ENCODE measurements at places on chromosomes 2 and 18.

GRCh38 chr2:213087040-213087439 lies 64.4 kb downstream of the IKZF2 start:
- no peak for DNase-seq

DNA sequence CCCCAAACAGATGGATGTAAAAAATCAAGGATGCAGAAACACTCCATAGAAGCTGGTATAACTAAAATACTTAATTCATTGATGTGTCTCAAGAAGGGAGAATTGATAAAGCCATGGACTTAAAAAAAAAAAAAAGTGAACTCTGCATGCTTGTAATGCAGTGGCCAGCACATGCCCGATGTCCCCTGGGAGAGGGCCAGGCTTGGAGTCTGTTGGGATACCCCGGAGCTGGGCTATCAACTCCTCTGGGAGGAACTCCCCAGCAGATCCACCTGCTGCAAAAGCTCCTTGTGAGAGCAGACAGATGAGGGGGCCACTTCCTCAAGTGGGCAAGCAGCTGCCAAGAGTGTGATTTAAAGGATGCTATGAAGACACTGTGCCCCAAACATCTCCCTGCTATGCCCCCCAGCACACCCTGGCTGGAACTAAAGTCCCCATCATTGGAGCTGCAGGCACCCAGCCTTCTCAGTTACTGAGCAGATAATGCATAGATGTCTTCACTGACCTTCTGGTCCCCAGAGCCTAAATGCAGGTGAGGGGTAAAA lies 311.5 kb upstream of the ID2 start:
- no peak for DNase-seq

DNA sequence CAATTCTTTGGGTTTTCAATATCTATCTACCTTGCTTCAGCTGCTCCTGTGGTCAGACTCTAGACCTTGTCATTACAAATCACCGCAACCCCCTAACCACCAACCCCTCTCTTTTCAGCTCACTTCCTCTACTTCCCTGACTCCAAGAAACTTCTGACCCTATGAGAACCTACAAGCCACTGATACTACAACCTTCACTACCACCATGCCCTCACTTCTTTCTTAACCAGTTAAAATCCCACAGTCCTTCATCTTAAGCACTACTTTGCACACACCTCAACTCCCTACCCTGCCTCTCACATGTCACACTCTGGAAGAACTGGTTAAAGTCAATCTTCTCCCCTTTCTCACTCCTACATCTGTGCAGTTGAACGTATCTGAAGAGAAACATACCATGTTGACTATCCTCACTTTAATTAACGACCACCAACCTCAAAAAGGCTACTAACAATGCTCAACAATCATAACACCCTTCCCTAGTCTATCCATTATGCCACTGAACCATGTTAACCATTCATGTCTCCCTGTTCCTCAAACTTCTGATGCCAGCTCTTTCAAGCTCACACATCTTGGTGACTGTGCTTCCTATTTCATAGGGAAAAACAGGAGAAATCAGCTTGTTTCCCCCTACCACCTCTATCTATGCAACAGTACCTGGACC lies 12.6 kb downstream of the EIF2AK3 start:
- DNase-seq: no peak

DNA sequence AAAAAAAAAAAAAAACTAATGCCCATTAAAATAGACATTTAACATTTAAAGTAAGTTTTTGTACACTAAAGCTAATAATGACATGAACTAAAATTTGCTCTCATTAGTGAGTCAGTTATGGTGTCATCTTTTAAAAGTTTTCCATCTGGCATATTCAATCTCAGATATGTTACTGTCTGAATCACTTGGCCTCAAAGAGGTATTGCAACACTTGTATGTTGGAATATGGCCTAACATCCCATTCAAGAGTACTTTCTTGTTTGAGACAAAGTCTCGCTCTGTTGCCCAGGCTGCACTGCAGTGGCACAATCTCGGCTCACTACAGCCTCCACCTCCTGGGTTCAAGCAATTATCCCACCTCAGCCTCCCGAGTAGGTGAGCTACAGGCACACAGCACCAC lies 169.7 kb downstream of the TMEM163 start:
- peak; percentile 78 for DNase-seq

DNA sequence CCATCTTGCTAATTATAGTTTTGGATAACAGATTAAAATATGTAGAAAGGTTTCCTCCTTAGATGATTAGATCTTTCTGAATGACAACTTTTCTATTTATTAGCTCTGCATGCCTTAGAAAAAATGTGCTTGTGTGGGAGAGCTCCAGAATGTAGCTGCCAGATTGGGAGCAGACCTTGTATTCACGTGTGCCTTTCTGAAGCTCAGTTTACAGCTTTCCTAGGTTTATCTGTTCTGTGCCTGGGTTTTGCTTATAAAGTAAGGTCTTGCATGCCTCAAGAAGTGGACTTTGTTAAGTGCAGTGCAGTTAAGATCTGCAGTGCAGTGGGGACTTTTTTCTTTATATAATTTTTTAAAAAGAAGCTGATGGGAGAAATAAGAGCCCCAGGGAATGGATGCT lies 179.0 kb downstream of the DCC start:
- no peak for DNase-seq

GRCh38 chr2:37688771-37689468 lies 17.5 kb upstream of the CDC42EP3 start:
- DNase-seq: peak; percentile 61

DNA sequence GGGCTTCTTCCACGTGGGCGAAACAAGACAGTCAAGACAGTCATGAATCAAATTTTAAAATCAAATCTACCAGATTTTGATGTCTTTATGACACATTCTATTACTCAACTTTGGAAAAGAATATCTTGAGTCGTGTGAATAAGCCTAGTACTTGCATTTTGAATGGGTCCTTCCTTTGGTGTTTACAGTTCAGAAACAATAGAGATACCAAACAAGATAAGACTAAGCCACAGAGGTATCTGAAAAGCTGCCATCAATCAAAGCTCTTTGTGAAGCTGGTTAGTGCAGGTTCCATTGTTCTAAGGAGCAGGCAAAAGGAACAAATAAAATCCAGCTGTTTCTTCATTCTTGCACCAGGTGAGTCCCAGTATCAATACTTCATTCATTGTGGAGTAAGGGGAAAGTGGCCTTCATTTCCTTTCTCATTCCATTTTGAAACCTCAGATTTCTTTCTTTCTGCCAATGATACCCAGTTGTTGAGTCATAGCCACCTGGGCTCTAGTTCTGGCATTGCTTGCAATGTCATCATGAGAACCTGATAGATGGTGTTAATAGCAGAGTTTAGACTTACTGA lies 151.7 kb upstream of the L3MBTL4 start:
- DNase-seq: no peak

- peak; percentile 35 for DNase-seq
Observed at GRCh38 chr2:45337481-45337880, 273.6 kb downstream of the SRBD1 start.

GRCh38 chr2:173326806-173327205 lies 27.9 kb upstream of the CDCA7 start:
- peak; percentile 43 for DNase-seq

DNA sequence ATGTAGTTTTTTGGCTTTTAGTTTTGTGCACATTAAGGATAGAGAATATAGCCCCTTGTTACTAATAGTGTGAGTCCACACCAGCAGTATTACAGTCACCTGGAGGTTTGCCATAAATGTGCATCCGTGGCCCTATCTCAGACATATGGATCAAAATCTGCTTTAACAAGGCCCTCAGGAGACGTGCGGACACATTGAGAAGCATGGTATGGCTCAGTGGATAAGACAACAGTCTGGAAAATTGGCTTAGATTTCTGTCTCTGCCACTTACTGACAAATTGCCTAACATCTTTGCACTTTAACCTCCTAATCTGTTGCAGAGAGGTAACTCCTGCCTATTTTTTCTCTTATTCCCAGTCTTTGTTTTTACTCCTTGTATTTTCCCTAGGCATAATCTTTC lies 307.2 kb upstream of the DLGAP1 start:
- DNase-seq: no peak

DNA sequence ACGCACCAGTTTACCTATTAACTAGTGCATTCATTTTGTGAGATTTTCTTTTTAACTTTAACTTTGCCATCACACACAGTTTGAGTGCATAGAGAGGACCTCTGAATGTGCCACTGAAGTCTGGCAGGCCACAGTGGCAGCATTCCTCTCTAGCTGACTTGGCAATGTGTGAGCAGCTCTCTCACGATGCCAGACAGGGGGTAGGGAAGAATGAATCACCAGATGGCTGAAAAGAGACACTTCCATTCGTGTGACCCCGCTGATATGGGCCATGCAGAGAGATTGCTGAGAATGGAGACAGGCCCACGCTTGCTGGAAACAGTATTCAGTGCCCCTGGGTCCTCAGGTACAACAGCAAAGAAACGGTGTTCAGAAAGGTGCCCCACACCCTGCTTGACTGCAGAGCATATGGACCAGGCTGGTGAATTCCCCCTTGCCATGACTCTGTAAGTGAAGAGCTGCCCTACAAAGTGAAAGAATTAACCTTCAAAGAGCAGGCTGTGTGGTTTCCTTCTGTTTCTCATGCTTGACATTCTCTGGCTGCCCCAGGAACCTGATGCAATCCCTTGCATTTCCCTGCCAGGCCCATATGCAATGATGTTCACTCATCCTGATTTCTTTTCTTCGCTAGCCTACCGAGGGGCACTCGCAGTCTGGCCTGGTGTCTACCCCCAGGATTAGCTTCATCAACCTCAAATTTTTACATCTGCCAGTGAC lies 236.1 kb downstream of the CDH20 start:
- peak; percentile 47 for DNase-seq

GRCh38 chr18:49135877-49136276 lies 185.1 kb upstream of the SMAD7 start:
- DNase-seq: peak; percentile 57

DNA sequence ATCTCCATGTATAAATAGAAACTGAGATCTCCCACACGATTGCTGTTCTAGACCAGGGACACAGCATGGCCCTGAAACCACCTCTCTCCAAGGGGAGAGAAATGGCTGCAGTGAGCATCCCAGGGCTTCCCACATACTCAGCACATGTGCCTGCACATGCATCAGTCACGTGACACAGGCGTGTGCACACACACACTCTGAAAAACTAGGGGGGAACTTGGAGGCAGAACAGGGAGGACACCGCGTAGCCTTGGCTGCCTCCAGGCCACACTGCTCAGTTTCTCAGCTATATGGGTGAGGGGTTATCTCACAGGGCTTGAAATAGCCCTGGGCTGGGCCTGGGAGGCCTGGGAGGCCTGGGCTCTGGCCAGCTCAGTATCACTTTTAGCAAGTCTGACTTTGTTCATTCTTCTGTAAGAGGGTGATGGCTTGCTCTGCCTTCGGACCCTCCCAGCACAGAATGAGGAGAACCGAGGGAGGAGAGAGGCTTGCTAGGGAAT lies 66.9 kb downstream of the EMX1 start:
- peak; percentile 29 for DNase-seq

DNA sequence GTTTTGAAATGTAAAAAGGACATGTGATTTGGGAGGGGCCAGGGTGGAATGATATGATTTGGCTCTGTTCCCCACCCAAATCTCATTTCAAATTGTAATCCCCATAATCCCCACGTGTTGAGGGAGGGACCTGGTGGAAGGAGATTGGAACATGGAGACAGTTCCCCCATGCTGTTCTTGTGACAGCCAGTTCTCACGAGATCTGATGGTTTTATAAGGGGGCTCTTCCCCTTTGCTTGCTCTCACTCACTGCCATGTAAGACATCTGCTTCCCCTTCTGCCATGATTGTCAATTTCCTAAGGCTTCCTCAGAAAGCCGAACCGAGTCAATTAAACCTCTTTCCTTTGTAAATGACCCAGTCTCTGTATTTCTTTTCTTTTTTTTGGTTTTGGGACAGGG lies 39.2 kb downstream of the FECH start:
- DNase-seq: no peak

DNA sequence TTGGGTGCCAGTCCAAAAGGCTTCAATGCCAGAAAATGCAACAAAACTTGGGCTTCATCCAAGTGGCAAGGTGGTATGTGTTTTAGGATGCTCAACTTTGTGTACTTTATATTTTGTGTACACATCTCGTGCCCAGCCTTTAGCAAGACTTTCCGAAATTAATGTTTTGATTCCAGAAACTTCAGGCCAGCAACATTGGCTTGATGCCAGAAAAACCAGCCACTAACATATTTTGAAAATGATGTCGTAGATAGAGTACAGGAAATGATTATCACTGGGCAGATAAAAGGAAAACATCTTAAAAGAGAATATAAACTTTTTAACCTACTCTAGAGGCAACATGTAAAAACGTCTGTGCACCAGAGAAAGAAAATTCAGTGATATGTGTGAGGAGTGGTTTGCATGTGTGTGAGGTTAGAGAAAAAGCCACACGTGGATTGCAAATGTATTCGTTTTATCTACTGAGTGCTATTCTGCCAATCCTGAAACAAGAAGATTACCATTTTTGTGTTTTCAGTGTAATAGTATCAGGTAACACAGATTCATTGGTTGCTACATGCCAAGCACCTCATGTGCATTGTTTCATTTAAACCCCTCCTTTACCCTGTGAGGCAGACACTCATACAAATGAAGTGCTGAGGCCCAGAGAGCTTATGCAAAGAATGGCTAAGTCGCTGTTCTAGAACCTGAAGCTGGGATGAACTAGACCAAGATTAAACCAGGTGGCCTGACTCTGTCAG lies 264.8 kb downstream of the C1D start:
- peak; percentile 56 for DNase-seq

GRCh38 chr2:159828738-159829137 lies 30.7 kb upstream of the CD302 start:
- no peak for DNase-seq

GRCh38 chr2:188318161-188318749 lies 26.6 kb downstream of the GULP1 start:
- no peak for DNase-seq

DNA sequence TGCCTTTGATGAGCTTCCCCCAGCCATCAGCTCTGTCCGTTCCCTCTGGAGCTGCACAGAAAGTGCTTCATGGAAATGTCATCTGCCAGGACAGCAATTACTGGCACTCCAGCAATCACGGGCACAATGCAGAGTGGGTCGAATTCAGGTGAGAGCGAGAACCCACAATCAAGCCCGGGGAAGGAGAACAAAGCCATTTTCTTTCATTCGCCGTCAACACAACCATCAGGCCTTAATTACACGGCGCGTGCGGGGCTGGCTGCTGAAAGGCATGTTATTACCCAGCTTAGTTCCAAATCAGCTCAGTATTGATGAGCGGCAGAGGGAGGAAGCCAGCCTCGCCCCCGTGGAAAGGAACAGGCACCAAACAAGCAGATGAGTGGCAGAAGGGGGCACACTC lies 143.9 kb downstream of the MYT1L start:
- no peak for DNase-seq

All from fibroblast of mammary gland (primary cell).